ENCODE measurements at places on chromosomes 2 and 18.
A peak's percentile ranks its signal among the peaks of the same experiment; 100 is the strongest.

GRCh38 chr2:239267288-239267951 lies 133.4 kb downstream of the HDAC4 start:
- peak; percentile 90 for DNase-seq

- no peak for DNase-seq
These were observed 198.2 kb upstream of the COPS8 start for GRCh38 chr2:236887531-236887930.

DNA sequence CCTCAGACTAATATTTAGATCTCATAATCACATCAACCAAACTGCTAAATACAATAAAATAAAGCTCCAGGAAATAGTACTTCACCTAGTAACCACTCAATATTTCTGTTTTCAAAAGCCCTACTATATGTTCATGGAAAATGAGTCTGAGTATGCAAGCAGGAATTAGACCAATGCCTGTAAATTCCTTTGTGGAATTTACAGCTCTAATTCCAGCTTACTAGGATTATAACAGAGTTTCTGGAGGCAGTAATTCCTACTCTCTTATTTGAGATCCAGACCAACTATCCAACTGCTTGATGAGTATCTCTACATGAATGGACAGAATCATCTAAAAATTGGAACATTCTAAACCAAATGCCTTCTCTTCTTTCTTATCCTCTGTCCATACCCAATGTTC lies 11.6 kb downstream of the CDKL4 start:
- no peak for DNase-seq

DNA sequence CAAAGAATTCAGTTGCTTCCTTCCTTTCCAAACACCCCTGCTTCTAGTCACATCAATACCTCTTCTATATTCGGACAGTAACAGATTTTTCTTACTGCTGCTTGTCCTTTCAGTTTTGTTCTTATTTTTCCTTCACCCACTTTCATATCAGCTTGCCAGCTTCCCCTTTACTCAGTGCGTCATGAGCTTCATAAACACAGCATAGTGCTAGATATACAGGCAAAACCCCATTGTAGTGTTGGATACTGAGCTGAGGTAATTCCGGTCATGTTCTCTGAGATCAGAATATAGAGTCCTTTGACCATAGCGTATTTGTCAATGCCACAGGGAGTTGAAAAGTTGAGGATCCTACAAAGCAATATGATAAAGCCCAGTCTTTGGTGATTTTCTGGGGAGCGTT lies 2.4 kb downstream of the FARP2 start:
- peak; percentile 75 for DNase-seq

DNA sequence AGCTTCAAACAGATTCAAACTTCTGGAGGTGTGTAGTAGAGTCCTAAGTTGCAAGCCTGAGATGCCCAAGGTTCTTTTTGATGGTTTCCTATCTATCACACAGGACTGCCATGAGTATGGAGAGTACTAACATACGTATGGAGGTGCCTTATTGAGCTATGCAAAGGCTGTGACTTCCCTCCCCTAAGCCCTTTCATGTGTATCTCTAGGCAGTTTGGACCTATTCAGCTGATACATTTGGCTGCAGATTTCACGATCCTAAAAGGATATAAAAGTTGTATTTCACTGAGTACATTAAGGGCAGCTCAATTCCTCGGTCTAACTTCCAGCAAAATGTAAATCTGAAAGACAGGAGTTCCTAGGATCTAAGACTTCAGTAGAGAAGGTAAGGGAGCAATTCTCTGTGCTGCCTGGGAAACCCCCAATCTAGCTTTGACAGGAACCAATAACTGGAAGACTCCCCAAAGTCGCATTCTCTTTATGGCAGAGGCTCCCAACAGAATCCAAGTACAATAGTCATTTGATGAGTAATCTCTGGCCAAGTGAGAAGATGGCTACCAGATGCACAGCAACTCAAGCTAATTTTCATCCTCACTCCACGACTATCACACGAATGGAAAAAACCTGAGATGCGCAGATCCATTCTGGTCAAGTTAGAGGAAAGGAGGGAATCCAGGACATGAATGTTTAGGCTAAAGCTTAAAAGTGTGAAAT lies 83.8 kb downstream of the ATL2 start:
- no peak for DNase-seq

- DNase-seq = no peak
These were observed 9.1 kb upstream of the DSG3 start for GRCh38 chr18:31438402-31438801.

DNA sequence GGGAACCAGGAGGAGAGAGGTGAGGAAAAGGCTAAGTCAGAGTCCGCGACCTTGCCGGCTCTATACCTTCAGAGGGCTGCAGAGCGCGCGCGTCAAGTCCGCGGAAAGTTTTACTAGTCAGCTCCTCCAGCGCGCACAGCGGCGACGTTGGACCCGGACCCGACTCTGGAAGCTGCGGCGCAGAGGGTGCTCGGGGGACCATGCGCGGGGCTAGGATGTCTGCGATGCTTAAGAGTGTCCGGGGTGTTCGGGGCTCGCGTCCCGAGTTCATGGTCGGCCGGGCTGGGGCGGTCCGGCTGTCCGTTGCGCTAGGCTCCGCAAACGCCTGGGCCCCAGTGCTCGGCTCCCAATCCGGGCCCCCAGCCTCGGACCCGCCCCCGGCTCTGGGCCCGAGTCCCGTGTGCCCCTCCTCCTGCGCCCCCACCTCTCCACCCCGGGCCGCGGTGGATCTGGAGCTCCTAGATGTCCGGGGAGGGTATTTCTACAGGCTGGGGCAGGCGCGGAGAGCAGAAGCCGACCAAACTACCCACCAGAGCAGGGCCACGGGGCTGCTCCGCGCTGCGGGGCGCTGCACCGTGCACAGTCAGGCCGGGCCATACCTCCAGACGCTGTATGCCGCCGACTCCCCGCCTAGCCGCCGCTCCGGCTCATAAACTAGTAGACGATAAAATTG lies at the start of gene LBX2:
Gene LBX2 (minus strand): TSS at position 337 of the 673 bp plus-strand sequence. CDS start 66 bp downstream, at position 271.
- no peak for DNase-seq

DNA sequence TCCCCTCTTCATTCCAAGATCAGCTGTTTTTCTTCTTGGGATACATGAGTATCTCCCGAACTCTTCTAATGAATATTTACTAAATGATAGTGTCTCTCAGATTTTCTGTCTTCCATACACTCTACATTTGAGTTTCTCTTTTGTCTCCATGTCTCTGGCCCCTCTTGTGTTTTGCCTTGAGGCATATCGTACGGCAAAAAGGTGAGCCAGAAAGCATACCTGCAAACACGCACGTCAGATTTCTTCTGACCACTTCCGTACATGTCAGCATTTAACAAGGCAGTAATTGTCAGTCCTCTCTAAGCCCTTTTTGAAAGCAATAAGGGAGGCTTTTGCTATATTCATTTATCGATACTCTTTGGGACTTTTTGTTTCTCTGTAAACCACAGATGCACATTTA lies 82.4 kb downstream of the FEZ2 start:
- no peak for DNase-seq

DNA sequence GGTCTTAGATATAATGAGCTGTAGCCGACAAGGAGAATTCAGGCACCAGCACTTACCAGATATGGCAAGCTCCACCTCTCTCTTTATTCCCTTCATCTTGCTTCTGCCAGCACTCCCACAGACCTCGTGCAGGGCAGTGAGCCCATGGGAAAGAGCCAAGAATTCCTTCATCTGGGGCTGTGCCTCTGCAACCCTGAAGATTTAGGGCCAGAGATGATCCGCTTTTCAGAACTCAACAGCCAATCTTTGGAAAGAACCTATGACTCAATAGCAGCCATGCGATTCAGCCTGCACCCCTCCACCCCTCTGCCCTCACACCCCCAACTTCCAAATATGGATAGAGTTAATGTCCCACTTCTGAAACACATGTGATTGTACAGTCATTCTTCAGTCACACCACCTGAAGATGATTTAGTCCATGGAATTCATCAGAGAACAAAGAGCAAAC lies 533.7 kb upstream of the TNP1 start:
- no peak for DNase-seq

- no peak for DNase-seq
These were observed 68.9 kb downstream of the BIRC6 start for GRCh38 chr2:32425719-32426141.

GRCh38 chr2:174745142-174745541 lies 19.1 kb downstream of the CHRNA1 start:
- no peak for DNase-seq

DNA sequence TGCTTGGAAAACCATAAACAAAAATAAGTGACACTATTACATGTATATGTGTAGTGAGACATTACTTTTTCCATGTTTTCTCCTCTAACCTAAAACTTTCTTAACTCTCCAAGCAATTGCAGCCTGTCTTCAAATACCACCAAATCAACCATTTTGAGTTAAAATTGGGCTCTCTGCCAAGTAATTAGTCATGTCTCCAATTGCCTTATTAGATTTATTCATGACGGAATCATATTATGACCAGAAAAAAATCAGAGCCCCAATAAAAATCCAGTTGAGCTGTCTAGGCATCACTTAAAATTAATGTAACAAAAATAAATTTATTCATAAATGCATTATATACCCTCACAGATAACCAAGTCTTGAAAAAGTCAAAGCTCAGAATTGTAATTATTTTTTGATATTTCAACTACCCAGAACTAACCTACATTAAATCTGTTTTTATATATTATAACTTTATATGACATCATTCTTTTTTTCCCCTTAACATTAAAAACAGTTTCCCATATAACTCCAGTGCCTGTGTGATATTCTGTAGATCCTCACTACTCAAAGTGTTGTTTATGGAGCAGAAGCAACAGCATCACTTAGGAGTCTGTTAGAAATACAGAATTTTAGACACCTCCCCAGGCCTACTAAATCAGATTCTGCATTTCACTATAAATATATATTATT lies 157.0 kb downstream of the ERBB4 start:
- DNase-seq = no peak

DNA sequence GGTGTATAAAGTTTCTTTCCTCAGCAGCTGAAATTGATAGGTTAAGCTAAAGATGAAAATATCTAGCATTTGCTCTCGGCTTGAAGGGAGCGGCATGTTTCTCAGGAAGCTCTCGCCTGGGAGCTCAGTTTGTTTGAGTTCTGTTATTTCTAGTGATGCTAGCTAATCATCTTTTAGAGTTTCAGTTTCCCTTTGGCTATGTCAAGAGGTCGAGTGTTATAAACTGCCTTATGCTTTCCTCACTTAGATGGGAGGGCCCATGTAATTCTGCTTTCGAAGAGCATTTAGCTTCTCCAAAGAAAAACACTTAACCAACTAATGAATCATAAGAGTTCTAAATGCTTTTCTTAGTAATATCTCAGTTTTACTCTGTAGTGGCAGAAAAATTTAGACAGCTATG lies 33.6 kb downstream of the PLCL1 start:
- peak; percentile 70 for DNase-seq

- no peak for DNase-seq
These were observed 91.4 kb downstream of the USP34 start for GRCh38 chr2:61379521-61379920.

DNA sequence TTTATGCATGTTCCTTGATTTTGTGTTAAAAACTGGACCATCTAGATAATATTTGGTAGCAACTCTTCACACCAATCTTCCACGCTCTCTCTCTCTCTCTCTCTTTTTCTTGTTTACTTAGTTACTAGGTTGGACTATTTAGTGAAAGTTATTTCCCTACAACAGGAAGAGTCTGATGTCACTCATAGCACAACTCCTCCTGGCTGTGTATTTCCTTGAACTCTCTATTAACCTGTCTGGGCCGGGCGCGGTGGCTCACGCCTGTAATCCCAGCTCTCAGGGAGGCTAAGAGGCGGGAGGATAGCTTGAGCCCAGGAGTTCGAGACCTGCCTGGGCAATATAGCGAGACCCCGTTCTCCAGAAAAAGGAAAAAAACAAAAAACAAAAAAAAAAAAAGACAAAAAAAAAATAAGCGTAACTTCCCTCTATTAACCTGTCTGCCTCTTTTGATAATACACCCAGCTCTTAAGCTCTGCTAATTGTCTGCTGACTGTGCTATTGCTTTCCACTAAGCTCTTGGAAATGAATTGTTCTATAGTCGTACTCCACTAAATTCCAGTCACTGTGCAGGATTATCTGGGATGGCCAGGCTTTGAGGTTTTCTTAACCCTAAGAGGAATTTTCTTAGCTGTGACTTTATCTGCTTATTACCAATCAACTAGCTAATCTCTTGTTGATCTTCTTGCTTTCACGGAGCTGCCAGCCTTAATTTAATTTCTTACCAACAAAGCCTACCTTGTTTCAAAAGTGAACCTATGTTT lies 18.1 kb upstream of the CDH19 start:
- no peak for DNase-seq

DNA sequence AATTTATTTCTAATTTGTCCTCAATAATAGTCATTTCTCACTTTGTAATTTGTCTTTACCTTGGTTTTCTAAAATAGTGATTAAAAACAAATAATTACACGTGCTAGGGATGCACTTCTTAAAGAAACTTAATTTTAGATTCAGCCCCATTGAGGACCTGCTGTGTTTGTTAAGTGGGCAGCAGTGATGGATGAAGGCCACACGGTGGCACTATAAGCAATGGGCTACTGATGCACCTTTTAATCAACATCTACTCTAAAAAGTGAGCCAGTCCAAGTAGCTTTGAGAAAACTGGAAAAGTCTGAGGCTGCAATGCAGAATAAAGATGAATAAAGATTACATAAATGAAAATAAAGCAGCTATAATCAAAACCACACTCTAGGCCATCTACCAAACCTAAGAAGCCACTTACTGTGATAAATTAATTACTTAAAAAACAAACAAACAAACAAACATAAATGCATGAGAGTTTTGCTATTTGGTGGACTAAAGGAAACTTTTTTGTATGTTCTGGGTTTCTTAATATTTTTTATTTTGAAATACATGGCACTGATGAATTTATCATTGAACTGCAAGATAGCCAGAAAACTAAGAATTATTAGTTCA lies 89.3 kb downstream of the PDE11A start:
- DNase-seq = peak; percentile 26

DNA sequence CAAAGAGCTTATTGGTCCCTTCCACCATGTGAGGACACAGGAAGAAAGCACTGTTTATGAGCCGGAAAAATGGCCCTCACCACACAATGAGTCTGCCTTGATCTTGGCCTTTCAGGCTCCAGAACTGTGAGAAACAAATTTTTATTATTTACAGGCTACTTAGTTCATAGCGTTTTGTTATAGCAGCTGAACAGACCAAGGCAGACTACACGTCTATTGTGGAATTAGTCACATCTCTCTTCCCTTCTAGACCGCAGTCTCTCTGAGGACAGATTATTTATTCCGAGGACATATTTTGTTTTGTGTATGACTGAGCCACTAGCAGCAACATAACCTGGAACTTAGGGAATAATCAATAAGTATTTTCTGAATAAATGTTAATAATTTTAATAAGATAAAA lies 125.5 kb downstream of the ASB1 start:
- no peak for DNase-seq

All from inflammatory macrophage (primary cell).